ENCODE measurements at places on chromosomes 5 and 9.

GRCh38 chr9:94619026-94619425 is 20.3 kb downstream of the FBP1 start:
- DNase-seq, result no peak

GRCh38 chr5:74943905-74944304 is 77.7 kb upstream of the FAM169A start:
- DNase-seq, result no peak

- DNase-seq, result no peak
These were observed 1056.8 kb downstream of the MAT2B start for GRCh38 chr5:164561933-164562872.

DNA sequence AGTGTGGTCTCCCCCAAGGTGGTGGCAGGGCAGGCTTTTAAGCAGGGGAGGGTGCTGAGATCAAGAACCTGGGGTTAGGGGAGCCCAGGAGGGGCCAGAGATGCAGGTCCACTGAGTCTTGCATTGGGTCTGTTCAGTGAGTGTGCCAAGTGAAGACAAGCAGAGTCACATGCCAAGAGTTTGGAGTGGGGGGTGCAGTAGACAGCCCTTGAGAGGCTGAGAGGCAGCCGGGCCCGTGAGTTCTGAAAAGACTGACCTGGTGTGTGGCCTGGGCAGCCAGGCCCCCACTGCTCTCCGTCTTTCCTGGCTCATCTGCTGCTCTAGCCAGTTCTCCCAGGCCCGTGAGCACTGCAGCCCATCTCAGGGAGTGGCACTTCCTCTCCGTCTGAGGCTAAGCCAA is 120.0 kb downstream of the DAB2IP start:
- DNase-seq, result no peak

DNA sequence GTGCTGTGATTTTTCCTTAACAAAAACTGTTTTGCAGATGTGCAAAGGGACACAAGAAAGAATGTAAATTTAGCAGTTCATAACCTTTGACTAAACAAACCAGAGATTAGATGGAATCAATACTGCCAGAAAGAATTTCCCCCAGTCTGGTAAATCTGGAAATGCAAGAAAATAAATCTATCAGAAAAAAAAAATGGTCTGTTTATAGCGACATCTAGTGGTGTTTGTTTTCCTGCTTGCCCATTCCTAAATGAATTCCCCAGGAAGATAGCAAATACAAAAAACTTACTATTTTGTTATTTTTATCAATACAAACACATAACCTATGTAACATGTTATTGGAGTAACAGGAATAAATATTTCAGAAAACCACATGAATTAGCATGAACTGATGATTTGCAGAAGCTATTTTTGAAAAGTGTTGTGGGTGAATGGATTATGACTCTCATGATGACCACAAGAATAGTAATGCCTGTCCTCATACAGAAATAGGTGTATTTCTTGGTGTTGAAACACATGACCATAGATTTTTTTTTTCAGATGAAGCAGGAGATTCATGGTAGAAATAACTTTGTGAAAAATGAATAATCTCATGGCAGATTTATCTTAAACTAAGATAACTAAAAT is 1703.8 kb downstream of the MAT2B start:
- DNase-seq, result no peak

GRCh38 chr9:94065535-94065961 is 18.7 kb upstream of the PTPDC1 start:
- peak; percentile 83 for DNase-seq

DNA sequence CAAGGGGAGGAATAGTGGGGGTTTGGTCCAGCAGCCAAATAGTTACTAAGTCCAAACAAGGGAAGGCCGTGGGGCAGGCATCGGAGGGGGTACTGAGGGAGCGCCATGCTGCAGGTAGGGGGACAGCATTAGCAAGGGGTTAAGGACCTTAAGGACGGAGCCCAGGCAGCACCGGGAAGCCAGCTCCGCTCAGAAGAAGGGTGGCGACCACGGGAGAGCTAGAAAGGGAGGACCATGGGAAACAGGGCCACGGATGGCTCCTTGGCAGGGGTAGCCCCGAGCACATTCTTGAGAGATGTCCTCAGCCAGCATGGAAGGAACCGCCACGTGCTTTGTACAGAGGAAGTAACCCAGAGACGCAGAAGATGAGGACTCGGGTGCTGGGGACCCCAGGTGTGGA is 76.2 kb upstream of the STXBP1 start:
- no peak for DNase-seq

DNA sequence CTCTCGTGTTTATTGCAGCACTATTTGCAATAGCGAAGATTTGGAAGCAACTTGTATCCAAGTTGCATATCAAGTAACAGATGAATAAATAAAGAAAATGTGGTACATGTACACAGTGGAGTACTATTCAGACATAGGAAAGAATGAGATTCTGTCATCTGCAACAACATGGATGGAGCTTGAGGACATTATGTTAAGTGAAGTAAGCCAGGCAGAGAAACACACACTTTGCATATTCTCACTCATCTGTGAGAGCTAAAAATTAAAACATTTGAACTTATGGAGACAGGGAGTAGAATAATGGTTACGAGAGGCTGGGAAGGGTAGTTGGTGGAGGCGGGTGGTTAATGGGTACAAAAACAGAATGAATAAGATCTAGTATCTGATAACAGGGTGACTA is 56.3 kb downstream of the COX7C start:
- no peak for DNase-seq

GRCh38 chr9:97045300-97045699 is 6.4 kb upstream of the CTSV start:
- no peak for DNase-seq

- no peak for DNase-seq
These were observed 498.4 kb downstream of the TLE4 start for GRCh38 chr9:80070071-80070742.

- DNase-seq, result no peak
These were observed 21.1 kb downstream of the ADAMTS19 start for GRCh38 chr5:129481161-129481560.

Data from colonic mucosa (tissue), 4 donors.